ENCODE measurements at places on chromosomes 4 and X.

- DNase-seq, result no peak
Measured at GRCh38 chr4:174091130-174091529, 192.3 kb downstream of the FBXO8 start.

DNA sequence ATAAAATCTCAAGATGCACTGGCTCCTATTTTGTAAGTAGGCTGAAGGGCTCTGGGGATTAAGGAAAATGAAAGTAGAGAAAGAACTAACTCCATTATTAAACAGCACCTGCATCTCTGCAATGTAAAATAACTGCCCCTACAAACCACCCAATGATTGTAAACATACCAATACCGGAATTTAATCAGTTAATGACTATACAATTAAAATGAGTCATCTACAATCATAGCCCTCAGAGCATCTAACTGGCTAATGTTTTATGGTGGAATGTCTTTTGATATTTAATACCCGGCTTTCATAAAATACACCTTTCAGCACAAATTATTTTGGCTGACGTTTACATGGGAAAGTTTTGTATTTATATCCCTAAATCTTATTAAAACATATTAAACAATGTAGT is 142.3 kb downstream of the PAPSS1 start:
- DNase-seq, result no peak

DNA sequence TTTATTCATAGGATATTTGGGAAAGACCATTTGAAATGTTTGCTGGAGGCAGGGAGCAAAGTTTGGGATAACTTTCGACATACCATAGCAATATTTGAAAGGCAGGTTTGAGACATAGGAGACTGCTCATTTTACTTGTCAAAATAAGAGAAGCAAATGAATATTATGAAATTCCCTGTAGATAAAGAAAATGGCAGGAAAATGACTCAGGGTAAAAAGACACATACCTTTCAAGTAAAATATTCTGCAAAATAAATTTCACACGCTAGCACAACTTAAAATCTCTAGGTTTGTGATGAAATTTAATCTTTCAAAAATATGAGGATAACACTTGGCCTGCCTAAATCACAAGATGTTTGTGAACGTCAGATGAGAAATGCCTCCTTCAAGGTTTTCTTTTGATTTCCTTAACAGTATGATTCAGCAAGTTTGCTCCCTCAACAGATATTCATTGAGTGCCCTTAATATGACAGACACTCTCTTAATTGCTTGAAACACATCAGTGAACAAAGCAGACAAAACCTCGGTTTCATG is 6.6 kb downstream of the TMEM156 start:
- no peak for DNase-seq

DNA sequence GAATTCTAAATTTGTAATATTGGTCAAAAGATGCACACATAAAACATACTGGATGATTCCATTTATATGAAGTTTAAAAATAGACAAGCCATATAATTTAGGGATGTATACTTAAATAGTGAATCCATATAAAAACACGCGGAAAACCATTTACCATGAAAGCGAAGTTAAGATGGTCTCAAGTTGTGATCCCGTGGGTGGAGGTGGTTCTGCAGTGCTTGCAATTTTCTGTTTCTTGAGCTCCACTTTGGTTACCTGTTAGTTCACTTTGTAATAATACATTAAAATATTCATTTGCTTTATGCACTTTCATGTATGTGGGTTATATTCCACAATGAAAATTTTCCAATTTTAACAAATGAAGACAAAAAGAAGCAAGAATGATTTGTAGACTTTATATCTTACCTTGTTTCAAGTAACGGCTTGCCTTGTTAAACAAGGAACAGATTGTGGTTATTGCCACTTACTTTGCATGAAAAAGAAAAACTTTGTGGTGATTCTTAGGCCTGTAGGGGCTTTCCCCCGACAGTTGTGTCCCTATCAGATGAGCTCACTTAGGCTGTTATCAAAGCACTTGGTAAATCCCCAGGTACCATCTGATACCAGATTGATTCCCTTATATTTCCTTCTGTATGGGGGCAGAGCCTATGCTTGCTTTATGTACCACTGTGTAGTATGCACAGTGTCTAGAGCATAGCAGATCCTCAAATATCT is 12.2 kb downstream of the UCP1 start:
- no peak for DNase-seq

DNA sequence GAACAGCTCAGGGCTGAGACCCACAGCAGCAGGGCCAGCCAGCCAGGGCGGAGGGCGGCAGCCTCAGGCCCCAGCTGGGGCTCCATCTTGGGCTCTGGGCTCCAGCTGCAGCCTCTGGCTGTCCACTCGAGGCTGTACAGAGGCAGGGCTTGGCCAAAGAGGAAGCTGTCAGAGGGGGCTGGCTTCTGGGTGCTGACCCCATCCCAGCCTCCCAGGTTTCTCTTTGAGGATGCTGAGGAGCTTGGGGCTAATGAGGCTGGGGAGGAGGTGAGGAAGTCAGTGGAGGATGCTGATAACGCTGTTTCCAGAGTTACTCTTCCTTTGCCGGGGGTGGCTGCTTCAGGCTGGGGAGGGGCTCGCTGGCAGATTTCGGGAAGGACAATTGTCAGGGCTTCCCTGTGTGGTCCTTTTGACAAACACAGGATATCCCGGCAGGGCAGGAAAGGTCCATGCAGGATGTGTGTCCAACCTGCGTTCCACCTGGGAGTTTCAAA is at the start of gene DIPK2B:
TSS of gene DIPK2B (minus strand) at position 136 of the 494 bp plus-strand sequence. CDS start at position 86, 50 bp downstream.
- DNase-seq, result no peak

Data from progenitor cell of endocrine pancreas (in vitro differentiated cells).